Activated naive CD8-positive, alpha-beta T cell treated with anti-CD3 and anti-CD28 coated beads, Interleukin-2, amount 50 U/mL, for 16 hours (primary cell): ENCODE measurements at places on chromosomes 7 and 10.

- no peak for DNase-seq
Measured at GRCh38 chr10:128013626-128014025, 106.7 kb downstream of the PTPRE start.

DNA sequence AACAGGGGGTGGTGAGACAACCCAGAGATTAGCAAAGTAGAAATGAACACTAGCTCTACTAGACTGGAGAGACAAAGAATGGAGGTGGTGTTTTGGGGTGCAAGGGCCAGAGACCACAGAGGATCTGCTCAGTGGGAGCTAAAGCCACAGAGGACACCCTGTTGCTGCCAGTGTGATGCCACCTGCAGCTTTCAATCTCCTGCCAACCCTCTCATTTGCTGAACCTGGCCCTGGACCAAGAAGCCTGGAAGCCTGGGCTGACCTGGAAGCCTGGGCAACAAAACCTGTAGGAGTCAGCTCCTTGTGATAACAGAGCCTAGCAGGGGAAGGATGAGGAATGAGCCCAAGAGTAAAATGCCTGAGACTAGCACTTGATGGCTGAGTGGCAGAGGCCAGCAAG lies 81.1 kb upstream of the ADO start:
- no peak for DNase-seq

DNA sequence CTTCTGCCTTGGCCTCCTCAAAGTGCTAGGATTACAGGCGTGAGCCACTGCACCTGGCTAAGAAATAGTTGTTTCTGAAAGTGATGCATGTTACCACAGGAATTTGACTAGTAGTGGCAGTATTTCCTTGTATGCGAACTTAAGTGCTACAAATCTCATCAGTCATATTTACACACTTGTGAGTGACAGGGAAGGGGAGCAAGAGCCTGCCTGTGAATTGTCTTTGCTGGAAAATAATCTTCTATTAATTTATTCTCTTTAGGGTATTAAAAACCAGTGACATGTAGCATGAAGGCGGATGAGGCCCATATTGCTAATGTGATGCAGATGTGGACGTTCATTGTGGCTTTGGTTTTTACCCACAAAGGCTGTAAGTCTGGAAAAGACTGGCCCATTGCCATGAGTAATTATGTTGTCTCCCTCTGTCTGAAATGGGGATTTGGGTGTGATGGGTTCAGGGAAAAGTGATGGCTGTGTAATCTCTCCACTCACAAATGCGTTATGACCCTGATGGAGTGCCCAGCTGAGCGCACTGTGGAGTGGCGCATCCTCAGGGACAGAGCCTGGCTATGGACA lies 97.6 kb downstream of the CCNY start:
- no peak for DNase-seq

- no peak for DNase-seq
Measured at GRCh38 chr7:23889566-23889965, 179.5 kb downstream of the STK31 start.

DNA sequence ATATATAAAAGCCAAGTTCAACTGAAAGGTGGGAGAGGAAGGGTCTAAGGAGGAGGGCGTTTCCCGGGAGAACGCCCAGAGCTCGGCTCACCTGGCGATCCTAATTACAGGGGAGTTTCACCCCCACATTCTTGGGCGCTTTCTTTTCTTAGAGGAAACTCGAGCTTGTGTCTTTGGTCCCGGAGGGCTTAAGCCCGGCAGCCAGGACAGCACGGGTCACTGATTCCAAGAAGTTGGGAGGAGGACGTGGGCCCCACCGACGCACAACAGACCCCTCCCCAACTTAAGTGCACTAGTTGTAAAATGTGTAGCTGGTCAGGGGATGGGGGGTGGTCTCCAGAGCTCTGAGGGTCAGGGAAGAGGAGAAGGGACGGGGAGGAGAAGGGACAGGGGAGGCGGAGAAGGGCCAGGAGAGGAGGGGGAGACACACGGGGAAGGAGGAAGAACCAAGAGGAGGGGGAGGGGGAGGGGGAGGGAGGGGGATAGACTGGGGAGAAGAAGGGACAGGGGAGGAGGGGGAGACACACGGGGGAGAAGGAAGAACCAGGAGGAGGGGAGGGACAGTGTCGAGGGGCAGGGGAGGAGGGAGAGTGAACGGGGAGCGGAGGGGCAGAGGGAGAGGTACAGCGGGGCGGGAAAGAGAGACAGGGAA lies 874 bp downstream of the BAIAP2L1 start:
- no peak for DNase-seq

GRCh38 chr10:110432814-110433565 lies 64.7 kb upstream of the DUSP5 start:
- DNase-seq, result no peak

DNA sequence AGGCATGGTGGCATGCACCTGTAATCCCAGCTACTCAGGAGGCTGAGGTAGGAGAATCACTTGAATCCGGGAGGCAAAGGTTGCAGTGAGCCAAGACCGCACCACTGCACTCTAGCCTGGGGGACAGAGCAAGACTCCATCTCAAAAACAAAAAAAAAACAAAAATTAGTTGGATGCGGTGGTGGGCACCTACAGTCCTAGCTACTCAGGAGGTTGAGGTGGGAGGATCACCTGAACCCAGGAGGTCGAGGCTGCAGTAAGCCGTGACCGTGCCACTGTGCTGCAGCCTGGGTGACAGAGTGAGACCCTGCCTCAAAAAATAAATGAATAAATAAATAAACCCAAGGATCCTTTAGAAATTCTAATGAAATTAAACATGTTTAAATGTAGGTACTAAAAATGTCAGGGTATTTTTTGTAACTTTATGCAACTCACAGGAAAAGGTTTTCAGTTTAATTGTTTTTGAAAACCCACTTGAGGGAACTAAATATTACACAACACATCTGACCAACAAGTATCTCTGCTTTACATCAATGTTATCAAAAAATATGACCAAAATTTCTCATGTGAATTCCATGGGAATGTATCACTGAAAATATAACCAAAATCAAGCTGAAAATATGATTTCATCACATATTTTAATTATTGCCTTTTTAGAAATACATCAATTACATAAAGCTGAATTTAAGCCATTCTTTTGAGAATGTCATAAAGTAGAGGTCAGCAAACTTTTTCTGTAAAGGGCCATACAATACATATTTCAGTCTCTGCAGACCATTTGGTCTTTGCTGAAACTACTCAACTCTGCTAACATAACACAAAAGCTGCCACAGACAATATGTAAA lies 23.9 kb downstream of the UPF2 start:
- no peak for DNase-seq

DNA sequence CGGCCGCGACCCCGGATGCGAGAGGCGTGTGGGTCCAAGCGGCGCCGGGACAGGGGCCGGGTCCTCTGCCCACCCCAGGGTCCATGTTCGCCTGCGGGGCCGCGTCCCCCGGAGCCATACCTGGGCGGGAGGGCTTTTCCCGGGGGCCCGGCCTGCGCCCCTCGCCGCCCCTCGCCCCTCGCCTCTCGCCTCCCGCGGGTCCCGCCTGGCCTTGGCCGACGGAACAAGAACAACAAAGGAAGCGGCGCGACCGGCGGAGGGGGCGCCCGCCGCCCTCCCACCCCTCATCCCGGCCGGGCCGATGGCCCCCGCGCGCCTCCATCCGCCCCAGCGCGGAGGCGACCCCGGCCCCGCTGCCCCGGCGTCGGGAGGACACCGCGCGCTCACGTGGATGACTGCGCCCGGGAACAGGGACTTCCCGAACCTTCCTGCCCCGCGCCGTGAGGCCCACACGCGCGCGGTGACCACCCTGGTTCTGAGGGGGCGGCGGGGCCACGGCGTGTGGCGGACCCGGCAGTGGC lies 348.2 kb downstream of the DNAJB6 start:
- no peak for DNase-seq

- no peak for DNase-seq
Measured at GRCh38 chr10:93568105-93568390, 1.6 kb downstream of the FFAR4 start.

DNA sequence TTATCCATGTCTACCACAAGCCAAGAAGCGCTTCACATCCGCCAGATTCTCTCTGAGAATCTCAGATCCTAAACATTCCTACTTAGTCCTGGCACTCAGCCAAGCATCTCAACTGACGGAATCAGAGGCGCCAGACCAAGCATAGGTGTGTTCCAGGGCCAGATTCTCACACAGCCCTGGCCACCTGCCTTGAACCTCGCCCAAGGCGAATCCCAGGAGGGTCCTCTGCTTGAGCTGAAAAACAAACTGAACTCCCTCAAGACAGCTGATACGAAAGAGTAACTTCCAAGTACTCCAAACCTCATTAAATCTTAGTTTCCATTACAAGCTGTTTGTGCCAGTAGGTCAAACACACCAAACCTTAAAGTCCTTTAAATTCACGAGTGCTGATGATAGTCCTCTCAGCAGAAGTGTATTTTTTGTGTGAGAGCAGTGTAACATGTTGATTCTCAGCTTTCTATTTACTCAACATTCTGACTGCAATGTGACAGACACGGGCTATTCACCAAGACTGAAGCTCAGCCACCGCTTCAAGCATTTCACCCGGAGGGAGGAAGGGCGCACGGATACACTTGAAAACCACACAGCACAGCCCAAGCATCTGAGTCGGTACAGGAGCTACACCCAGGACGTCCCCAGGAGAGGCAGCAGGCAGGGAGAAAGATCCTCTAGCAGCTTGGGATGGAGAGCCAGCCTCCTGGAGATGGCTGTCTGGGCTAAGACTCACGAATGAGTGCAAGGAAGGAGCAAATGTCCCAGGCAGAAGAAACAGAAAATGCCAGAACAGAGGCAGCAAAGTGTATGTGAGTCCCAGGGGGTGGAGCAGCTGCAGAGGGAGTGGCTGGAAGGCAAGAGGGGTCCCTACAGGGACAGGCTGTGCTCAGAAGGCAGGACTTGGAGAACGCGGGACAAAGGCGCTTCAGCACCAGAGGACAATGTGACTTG lies 6.0 kb downstream of the PARD3 start:
- DNase-seq, result no peak

- DNase-seq, result no peak
Measured at GRCh38 chr10:70666960-70667798, 5.1 kb upstream of the ADAMTS14 start.

- DNase-seq, result no peak
Measured at GRCh38 chr7:136234040-136234439, 256.9 kb upstream of the MTPN start.
